Small intestine (tissue), 16 donors: ENCODE measurements at places on chromosomes 2 and 18. TPM values are rescaled to one million over a fixed set of nuclear protein-coding genes. Genes with fewer than 3 reads are reported as not detected.

DNA sequence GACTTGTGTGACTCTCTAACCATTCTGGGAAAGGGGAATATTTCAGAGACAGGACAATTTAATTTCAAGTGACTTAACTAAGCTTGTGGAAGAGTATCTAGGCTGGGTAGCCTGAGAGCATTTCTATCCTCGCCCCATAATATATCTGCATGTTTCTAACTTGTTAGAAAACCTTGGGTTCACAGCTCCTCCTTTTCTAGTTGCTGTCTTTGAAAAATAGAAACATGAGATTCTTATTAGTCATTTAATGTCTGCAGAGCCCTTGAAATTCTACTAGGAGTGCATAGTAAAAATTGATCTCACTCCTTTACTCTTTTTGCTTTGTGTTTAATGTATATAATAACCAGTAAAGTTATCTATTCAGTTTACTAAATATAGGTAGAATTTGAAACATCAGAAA, 22.4 kb downstream of the CTLA4 start:
- no peak for DNase-seq

GRCh38 chr18:8999872-9000271, 102.6 kb upstream of the NDUFV2 start:
- DNase-seq = no peak

GRCh38 chr2:205270689-205271088, 411.6 kb upstream of the NRP2 start:
- peak; percentile 8 for DNase-seq

DNA sequence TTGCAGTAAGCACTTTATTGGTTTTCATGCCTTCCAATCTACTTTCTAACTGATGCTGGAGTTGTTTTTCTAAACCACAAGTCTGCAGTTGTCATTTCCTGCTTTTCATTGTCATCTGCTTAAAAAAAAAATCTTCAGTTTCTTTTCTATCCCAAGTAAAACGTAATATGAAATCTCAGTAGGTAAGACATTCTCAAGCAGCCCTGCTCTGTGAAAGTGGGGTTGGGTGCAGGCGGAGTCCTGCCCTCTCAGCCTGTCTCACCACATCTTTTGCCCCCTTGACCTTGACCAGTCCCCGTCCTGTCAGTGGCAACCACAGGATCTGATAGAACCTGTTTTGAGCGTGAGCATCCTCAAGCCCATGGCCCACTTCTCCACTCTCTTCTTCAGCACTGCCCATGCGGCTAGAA, 80.0 kb upstream of the CPO start:
- no peak for DNase-seq

DNA sequence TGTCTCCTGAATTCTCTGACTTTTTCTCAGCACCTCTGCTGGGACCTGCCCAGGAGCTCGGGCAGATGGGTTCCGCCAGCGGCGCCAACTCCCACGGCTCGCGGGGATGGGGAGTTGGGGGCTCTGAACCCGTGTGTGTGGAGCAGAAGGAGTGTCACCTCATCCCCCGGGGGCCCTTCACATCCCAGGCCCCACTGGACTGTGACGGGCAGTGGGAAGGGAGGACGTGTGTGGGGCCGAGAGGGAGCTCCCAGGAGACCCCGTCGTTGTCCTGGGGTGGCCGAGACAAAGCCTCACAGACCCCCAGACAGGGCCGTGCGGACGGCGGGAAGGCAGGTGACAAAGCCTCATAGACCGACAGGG, 130.0 kb upstream of the CTDP1 start:
- no peak for DNase-seq

- DNase-seq = no peak
Observed at GRCh38 chr2:2881499-2881898, 496.1 kb downstream of the EIPR1 start.

DNA sequence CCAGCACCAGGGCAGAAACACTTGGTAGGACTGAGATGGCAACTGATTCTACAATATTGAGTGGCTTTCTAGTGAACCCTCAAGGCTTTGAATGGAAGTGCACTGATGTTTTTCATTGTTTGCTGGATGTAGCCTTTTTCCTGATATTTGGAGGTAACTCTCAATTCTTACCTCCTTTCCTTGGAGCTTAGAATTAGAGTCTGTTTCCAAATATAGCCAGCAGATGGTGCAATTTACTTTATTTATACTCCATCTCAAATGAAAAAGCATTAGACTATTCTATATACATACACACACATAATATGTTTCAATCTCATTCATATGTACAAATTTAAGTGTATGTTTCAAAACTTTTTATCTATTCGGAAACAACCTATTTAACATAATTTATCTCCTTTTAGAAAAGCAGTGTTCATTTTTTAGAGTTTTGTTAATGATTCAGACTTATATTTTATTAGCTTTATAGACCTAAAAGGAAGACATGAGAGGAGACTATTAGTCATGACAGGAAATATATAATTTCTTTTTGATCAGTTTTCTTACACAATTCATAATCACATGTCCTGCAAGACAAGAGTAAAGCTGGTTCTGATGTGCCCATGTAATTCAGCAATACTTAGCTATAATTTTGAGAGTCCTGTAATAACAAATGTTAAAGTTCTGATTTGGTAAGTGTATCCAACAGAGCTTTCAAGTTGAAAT, 124.8 kb downstream of the NUP35 start:
- DNase-seq = peak; percentile 51

- DNase-seq = no peak
Observed at GRCh38 chr2:12448846-12449505, 267.8 kb upstream of the TRIB2 start.

DNA sequence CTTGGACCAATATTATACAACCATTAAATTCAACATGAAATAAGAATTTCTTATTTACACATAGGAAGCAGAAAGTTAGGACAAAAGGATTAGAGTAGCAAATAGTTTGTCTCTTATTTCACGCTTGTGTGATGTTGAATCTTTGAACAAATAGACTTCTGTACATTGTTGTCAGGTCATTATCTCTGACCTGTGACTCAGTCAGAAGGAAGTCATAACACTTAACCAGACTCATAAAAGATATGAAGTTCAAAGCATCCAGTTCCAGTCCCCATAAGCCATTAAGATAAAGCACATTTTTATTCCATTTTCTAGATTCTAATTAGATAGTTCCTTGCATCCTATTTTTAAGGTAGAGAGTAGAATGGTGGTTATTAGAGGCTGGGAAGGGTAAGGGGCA, 130.8 kb downstream of the UPP2 start:
- DNase-seq = peak; percentile 80

DNA sequence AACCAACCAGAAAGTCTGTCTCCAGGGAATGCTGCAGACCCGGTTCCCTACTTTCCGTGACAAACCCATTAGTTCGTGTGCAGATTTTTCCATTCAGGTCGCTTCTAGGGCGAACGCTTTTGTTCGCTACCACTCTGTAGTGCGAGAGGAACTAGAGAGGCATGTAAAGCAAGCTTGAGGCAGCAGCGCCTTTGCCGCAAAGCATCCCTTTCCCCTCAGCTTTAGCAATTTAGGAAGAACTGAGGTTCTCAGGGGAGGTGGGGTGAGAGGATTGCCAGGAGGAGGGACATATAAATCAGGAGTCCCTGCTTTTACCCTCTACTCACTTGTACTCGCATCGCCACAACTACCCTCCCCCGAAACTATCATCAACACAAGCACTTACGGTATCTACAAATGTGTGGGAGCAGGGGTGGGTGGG, 748 bp upstream of the ZNF804A start:
- DNase-seq = peak; percentile 51

- DNase-seq = no peak
Observed at GRCh38 chr2:136482966-136483365, 282.4 kb upstream of the THSD7B start.

DNA sequence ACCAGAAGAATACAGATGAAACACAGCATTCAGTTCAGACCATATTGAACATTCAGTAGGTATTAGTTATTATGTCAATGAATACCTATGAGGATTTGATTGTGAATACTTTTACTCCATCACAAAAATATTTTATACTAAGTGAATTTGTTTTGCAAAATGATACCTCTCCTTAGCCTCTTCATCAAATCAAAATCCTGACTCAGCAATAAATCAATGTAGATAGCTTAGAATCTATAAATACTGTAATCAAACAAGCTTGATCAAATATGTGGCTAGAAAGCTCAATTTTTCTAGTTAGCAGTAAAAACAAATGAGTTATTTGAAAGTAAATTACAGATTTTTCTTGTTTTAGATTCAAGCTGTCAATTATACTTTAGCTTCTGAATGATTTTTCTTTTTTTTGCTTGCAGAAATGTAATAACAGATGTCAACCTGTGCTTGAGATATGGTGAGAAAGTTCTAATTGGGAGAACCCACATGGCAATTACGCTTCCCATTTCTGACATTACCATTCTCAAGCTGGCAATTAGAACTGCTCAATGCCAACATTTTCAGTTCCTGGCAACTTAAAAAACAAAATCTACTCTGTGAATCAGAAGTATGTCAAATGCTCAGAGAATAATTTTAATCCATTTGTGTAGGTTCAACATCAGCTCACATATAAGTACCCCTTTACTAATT, 109.6 kb downstream of the PRELID3A start:
- DNase-seq = no peak

DNA sequence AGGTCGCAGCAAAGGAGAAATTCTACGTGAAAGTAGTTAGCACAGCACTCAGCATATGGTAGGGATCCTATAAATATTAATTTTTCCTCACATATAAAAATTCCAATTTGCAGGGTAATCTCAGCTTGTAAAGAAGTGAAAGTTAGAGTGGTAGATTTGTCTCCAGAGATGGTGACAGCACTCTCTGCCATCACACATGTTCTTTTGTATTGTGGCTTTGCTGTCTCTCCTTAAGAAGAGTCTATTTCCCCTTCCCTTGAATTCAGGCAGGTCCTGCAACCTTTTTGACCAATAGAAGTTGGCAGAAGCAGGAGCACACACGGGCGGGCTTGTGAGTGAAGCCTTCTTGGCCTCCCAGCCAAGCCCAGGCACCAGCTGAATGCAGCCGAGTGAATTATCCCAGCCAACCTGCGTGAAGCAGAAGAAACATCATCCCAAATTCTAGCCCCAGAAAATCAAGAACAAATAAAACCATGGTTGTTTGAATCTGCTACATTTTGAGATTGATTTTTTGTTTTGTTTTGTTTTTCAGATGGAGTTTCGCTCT, 107.8 kb upstream of the COPS8 start:
- DNase-seq = no peak

GRCh38 chr18:44626807-44627206, 53.9 kb upstream of the SETBP1 start:
- DNase-seq = no peak

DNA sequence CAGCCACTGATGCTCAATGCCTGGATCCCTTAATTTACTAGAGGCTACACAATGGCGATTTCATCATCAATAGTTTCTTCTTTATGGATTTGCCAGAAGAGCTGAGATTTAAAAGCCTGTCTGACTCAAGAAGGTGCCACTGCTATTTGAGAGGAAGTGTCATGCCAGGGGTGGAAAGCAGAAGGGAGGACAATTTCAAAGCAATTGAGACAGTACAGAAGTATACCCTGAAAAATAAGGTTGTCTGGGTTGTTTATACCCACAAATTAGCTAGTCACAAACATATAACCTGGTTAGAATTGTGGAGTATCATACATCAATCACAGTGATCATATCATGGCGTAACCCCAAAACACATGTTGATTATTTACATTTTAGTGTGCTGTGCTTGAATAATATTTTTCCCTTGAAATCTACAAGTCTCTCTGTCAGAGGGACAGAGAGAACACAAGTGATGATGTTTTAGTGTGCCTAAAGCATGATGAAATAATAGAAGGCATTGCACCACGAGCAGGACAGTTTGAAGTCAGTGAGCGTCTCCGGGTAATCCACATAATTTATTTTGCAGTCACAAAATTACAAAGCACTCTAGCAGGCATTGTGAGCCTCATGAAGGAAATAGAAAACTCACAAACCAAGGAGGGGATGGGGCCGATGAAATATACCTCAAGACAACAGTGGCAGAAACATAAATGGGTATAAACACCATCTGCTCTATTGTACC, 312.2 kb upstream of the SPRED2 start:
- no peak for DNase-seq

DNA sequence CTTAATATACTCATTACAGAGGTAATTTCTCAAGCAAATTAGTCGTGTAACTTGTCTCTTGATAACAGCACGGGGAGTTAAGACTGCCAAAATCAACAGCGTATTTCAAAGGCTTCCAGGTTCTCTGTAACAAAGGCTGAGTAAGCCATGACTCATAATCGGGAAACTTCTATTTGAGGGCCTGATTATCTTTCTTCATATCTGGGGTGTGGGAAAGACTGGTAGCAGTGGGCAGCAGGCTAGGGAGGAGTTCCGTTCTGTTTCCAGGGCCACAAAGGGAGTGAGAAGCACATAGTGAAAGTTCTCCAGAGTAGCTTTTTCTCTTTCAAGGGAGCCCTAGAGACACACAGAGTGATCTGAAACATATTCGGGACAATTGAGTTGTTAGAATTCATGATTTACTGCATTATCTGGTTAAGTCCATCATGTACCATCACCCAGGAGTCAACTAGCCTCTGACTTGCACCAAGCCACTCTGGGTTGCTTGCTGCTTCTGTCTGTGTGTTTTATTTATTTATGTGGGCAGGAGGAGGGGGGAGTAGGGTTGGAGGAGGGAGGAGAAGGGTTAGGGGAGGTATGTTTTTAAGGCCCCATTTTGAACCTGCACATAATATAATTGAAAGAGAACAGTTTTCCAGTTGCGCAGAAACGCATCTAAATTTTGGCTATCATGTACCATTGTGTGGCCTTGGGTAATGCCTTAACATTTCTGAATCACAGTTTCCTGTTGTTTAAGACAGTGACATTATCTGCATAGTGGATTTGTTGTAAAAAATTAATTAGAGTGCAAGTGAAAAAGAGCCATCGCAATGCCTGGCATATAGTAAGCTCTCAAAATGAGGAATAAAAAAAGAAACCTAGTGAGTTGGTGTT, 80.5 kb upstream of the ITPRID2 start:
- peak; percentile 86 for DNase-seq

DNA sequence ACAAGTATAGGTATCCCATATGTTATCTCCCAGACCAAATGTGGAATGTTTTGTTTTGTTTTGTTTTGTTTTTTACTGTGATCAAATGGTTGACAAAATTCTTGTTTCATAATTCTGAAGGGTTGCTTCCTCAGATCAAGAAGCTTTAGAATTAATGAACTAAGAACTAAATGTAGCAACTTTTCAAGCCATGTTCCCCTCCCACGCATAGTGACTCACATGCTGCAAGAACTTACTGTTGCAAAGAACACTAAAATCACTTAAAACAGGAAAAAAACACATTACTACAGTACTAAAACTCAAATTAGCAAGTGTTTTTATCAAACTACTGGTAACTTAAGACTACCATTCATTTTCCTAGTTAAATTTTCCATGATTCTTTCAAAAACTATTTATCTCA, 30.6 kb downstream of the HNRNPLL start:
- no peak for DNase-seq

GRCh38 chr2:88181511-88181910, 11.4 kb downstream of the THNSL2 start:
- DNase-seq = no peak

GRCh38 chr2:200509235-200509611, 645 bp downstream of the KCTD18 start:
- DNase-seq = peak; percentile 23

RAB6C gene
- polyA plus RNA-seq = 0.07 TPM

STON1 gene
- polyA plus RNA-seq = 3.6 TPM

SPAG16 gene
- 52.5 TPM for polyA plus RNA-seq

GCG gene
- polyA plus RNA-seq = 236 TPM

COX7A2L gene
- polyA plus RNA-seq = 175 TPM

MALL gene
- 192 TPM for polyA plus RNA-seq

POTEI gene
- not detected for polyA plus RNA-seq

CTLA4 gene
- 0.22 TPM for polyA plus RNA-seq
